ENCODE measurements at places on chromosomes 7 and 10.

GRCh38 chr10:7119325-7120015 is 291.4 kb downstream of the SFMBT2 start:
- DNase-seq, result no peak

DNA sequence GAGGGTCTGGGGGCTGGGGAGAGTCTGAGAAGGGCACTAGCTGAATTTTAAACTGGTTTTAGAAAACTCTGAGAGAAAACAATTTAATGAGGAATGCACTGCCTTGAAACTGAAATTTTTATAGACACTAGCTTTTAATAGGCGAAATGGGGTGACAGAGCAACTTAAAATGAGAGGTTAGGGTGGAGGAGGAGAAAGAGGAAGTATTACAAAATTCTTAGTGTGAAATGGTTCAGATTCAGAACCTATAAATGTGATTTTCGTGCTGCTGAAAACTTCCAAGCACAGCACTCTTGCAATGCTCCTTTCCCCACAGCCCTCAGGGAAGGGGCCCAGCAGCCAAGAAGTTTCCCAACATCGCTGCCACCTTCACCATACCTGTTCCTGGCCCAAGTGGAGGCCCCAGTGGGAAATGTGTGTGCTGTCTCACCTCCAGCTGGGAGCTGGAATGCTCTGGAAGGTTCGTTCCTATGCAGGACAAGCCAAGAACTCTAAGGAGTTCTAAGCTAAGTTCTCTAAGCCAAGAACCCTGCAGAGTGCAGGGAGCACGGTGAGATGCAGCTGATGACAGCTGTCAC is 60.0 kb downstream of the ATXN7L1 start:
- DNase-seq, result no peak

- DNase-seq, result no peak
Measured at GRCh38 chr10:114552050-114552449, 106.0 kb downstream of the ABLIM1 start.

DNA sequence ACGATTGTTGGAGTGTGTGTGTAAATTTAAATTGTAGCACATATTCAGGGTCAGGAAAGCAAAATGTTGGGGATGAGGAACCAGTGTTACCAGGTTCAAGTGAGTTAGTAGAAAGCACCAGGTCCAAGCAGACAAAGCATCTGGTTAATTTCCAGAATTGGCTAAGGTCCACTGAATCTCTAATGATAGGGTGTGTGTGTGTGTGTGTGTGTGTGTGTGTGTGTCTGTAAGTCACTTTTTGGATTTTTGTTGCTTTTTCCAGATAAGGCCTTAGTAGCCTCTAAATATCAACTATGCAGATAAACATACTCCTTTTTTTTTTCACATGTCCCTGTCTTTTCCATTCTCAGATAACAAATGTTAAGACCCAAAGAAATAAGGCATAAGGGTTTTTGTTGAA is 36.6 kb upstream of the FMC1 start:
- no peak for DNase-seq

GRCh38 chr7:133275008-133275407 is 22.1 kb downstream of the EXOC4 start:
- no peak for DNase-seq

GRCh38 chr10:48594803-48595538 is 9.9 kb downstream of the ARHGAP22 start:
- DNase-seq, result no peak

DNA sequence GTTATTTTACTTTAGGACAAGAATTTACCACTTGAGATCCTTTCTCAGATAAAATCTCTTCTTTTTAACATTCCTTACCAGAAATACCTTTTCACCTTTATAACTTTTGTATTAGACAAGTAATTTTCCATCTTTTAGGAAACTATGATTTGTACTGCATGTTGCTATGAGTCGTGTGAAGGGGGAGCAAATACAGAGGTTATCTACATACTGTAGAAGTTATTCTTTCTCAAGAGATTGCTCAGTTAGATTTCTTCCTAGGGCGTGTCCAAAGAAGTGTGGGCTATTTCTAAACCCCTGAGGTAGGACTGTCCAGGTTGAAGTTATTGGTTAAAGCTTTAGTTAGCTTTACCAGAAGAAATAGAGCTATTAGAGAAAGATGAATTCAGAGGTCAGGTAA is 30.2 kb upstream of the ARHGAP12 start:
- no peak for DNase-seq

GRCh38 chr10:93150289-93150688 is 76.6 kb downstream of the CYP26A1 start:
- no peak for DNase-seq

DNA sequence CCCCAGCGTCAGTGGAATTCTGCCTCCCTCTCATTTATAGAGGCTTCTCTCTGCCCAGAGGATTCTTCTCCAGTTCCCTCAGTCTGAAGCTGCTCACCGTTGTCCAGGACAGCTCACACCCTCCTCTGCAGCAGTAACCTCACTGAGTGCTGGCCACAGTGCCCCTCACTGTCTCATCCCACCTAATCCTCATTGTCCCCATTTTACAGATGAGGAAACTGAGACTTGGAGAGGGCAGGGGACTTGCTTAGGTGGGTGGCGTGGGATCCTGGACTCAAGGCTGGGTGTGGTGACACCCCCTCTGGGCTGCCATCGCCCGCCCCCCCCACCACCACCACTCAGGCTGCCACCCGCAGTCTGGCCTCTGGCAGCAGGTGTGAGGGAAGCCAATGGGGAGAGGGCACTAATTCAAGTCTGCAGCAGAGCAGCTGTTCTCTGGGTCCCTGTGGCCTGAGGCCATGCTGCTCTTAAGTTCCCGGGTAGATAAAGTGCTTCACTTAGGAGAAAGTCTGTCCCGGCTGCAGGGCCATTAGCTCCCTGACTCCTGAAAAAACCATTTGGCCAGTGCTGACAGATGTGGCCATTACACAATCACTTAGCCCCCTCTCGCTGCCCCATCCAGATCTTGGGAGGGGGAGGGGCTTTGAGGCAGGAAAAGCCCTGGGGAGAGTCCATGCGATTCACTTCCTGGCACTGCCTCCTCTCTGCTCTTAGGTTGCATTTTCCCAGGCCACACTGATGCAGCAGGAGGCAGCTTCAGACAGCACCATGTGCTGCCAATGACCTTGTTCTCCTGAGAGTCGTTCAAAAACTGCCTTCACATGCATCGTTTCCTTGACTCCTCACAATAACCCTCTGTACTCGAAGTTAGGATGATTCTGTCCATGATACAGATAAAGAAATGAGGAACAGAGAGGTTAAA is 36.3 kb downstream of the DRGX start:
- no peak for DNase-seq

DNA sequence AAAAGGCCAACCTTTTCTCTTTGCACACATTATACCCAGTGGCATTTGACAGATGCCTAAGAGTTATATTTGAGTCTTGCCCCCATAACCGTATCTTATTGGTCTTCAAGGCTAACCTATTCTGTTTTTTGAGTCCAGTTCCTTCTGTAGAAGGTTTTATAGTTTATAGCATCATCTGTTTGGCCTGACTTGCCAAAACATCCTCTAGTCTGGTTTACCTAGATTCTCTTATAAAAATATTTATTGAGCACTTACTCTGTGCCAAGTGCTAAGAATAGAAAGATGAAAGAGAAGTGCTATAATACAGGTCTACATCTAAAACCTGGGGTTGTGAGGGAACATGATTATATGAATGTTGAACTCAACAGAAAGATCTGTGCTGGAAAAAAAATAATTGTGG is 55.9 kb upstream of the PIP4K2A start:
- DNase-seq, result no peak

DNA sequence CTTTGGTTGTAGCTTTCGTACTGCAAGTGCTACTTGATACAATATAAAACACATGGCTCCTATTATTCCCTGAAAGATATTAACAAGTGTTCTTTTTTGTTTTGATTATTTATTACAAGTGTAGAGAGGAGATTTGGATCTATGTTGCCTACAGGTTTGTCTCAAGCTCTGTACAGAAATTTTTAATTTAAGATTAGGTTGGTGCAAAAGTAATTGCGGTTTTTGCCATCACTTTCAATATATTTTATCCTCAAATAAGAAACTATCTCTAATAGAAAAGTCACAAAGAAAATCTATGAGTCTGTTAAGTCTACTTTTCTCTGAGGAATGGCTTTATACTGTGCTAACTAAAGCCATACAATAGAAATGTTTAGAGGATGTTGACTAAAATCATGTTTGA is 1086.1 kb downstream of the GRM8 start:
- no peak for DNase-seq
